Stimulated activated CD8-positive, alpha-beta memory T cell treated with anti-CD3 and anti-CD28 coated beads, Interleukin-15, amount 100 ng/mL, for 1 hour (primary cell): ENCODE measurements at places on chromosomes 1 and 21.

DNA sequence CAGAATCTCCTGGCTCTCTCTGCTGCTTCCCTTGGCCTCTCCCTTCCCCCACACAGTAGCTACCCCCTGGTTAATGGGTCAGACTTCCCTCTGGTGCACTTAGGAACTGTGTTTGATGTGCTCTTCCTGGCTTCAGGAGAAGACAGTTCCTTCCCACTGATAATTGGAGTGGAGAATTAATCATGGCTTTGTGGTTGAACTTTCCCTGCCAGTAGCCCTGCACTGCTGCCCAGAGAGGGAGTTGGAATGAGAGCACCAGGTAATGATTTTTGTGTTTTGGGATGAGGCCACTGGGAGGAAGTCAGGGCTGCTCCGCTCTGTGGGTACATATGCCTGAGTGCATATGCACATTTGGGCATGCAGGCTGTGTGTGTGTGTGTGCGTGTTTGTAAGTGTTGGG lies 39.7 kb upstream of the PADI2 start:
- DNase-seq, result no peak

- DNase-seq, result no peak
Measured at GRCh38 chr1:2212532-2213491, 15.3 kb upstream of the SKI start.

- no peak for DNase-seq
Measured at GRCh38 chr1:178310685-178311105, 186.1 kb downstream of the CLEC20A start.

- no peak for DNase-seq
Measured at GRCh38 chr21:14124266-14124665, 86.5 kb downstream of the LIPI start.

GRCh38 chr1:38068220-38068979 lies 21.8 kb upstream of the POU3F1 start:
- DNase-seq, result no peak
